Lower leg skin (tissue), 4 donors: ENCODE measurements at places on chromosomes 11 and 22. TPM values are rescaled to one million over a fixed set of nuclear protein-coding genes. Genes with fewer than 3 reads are reported as not detected.

DNA sequence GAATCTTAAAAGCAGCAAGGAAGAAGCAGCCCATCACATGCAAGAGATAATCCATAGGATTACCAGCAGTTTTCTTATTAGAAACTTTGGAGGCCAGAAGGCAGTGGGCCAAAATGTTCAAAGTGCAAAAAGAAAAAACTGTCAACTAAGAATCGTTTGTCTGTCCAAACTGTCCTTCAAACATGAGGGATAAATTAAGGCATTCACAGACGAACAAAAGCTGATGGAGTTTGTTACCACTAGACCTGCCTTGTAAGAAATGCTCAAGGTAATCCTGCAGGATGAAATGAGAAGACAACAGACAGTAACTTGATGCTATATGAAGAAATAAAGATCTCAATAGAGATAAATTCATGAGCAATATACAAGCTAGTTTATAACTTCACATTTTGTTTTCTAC lies 150.4 kb downstream of the WNT7B start:
- DNase-seq, result no peak

GRCh38 chr11:134792044-134792443 lies 380.0 kb upstream of the B3GAT1 start:
- no peak for DNase-seq

DNA sequence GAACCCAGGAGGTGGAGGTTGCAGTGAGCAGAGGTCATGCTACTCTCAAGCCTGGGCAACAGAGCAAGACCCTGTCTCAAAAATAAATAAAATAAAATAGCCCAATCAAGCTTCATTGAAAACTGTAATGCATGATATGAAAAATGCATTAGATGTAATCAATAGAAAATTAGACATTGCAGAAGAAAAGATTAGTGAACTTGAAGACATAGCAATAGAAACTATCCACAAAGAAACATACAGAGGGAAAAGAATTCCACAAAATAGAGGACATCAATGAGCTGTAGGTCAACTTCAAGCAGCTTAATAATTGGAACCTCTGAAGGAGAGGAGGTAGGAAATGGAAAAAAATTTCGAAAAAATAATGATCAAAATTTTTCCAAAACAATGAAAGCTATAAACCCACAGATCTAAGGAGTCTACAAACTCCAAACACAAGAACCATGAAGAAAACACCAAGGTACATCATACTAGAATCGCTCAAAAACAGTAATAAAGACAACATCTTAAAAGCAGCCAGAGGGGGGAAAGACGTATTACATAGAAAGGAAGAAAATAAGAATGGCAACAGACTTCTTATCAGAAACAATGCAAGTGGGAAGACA lies 104.2 kb downstream of the WNT7B start:
- DNase-seq, result no peak

DNA sequence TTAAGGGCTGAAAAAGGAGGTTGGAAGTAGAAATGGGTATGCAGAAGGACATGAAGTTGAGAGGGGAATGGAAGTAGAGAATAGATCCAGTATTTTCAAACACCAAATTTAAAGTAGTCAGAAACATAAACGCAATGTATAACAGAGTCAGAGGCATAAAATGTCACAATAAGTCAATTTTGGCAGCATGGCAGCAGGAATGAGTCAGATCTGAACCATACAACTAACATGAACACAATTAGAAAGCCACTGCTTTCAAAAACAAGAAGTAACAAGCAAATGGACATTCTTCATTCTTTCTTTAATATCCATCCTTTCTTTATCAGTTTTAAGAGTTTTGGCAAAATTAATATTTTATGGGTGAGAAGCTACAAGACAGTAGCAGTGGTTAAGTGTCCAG lies 2.5 kb downstream of the CHORDC1 start:
- DNase-seq, result no peak

- DNase-seq, result no peak
Measured at GRCh38 chr11:128407962-128408361, 179.4 kb downstream of the ETS1 start.

GRCh38 chr11:131884461-131885073 lies 514.2 kb downstream of the NTM start:
- DNase-seq, result no peak

The GP1BB gene
- 54.8 TPM for total RNA-seq

The PRSS23 gene
- 17.7 TPM for total RNA-seq

The TSSK2 gene
- not detected for total RNA-seq

The GSTT2B gene
- 11.6 TPM for total RNA-seq
